ENCODE measurements at places on chromosomes 2 and 18.

- no peak for DNase-seq
Measured at GRCh38 chr2:201827621-201828020, 21.3 kb downstream of the CDK15 start.

- no peak for DNase-seq
Measured at GRCh38 chr2:214484239-214484638, 73.4 kb downstream of the VWC2L start.

- DNase-seq, result no peak
Measured at GRCh38 chr2:38788306-38788705, 10.3 kb downstream of the GEMIN6 start.

DNA sequence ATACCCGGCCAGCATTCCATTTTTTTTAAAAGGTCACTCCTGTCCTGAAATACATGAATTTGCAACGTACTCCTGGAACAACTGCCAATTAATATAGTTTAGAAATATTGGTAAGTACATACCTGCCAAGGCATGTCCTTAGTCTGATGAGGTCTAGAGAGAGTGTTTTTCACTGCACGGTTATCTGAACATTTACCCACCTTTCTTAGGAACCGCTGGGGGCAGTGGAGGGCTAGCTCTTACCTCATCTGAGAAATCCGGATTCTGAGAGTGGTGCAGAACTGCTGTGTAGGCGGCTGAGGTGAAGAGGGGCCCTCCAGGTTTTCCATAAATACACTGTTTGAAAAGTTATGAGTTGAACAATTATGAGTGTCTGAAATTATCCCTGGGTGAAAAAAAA, 133.1 kb upstream of the CCDC195 start:
- no peak for DNase-seq

GRCh38 chr2:219461047-219461514, 26.4 kb downstream of the SPEG start:
- no peak for DNase-seq
